ENCODE measurements at places on chromosomes 13 and 19. TPM values are rescaled to one million over a fixed set of nuclear protein-coding genes. Genes with fewer than 3 reads are reported as not detected.

Gene SOX1
- total RNA-seq, result not detected

Gene CBARP
- 6.1 TPM for total RNA-seq

Gene HIF3A
- total RNA-seq, result 44.5 TPM

Gene ZNF85
- total RNA-seq, result 8.0 TPM

Gene CILP2
- 0.63 TPM for total RNA-seq

Gene NECTIN2
- 362 TPM for total RNA-seq

Gene BRME1
- 0.49 TPM for total RNA-seq

Gene VSTM1
- total RNA-seq, result not detected

Gene PALM
- 6.0 TPM for total RNA-seq

All from mesangial cell (primary cell).